ENCODE measurements at places on chromosomes 6 and 20. TPM values are rescaled to one million over a fixed set of nuclear protein-coding genes. Genes with fewer than 3 reads are reported as not detected.

- H3K27me3 ChIP-seq: no peaks in the 10 kb centered on the region
- no peak overlapping the region for H3K4me3 ChIP-seq
- no peak for DNase-seq
- no peaks in the 10 kb centered on the region for H3K36me3 ChIP-seq
- H3K27ac ChIP-seq: no peak overlapping the region
- no peaks in the 10 kb centered on the region for H3K4me1 ChIP-seq
Observed at GRCh38 chr20:59148701-59149493, 14.7 kb upstream of the ZNF831 start.

DNA sequence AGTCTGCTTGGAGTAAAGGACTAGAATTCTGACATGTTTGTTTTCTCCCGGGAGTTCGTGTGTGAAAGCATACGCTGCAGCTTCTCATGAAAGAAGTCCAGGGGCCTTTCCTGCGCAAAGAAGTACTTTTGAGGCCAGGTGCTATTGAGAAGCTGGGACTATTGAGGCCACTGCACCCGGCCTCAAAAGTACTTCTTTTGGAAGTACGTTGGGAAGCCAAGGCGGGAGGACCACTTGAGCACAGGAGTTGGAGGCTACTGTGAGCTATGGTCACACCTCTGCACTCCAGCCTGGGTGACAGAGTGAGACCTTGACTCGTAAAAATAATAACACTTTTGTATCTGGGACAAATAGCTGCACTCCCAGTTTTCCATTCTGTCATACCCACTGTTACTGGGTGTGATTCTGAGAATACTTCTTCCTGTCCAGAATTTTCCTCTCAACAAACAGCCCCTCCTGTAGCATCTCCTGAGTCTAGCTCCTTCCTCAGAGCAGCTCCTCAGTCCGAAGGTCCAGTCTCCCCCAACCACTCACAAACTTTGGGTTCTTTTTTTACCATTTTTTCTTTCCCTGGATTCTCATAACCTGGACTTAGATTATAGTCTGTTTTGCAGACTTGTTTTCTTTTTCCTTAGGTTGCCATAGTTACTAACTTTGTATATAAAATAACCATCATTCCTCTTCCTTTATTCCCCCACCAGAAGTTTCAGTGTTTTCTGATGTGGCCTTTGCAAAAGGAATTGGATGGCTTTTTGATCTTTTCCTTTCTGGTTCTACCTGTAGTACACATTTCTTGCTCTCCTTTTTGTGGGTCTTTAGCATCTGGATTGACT lies 12.7 kb downstream of the STK35 start:
- peaks cover 13% of the 10 kb centered on the region for H3K4me1 ChIP-seq
- no peak overlapping the region for H3K4me3 ChIP-seq
- H3K27me3 ChIP-seq: no peaks in the 10 kb centered on the region
- H3K27ac ChIP-seq: no peak overlapping the region
- DNase-seq: no peak
- peaks cover 16% of the 10 kb centered on the region for H3K36me3 ChIP-seq

Gene SH3BGRL2
- total RNA-seq: 9.7 TPM

- peak; percentile 67 for DNase-seq
- H3K4me1 ChIP-seq: peaks cover 24% of the 10 kb centered on the region
- H3K27me3 ChIP-seq: no peaks in the 10 kb centered on the region
Observed at GRCh38 chr6:130969791-130970491, 93.1 kb downstream of the EPB41L2 start.

DNA sequence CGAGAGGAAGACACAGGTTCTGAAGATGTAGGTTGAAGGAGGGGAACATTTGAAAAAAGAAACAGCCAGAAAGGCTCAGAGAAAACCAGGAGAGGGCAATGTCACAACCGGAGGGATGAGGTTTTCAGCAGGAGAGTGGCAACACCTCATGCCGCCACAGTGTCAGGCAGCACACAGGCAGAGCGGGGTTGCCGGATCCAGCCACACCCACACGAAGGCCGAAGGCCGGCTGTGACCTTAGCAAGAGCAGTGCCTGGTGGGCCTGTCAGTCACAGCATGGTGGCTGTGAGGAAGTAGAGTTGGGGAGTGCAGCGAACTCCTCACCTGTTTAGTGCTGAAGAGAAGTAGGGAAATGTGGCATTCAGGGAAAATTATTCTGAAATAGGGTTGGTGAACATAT lies 14.0 kb downstream of the HDDC2 start:
- H3K36me3 ChIP-seq: peaks cover 21% of the 10 kb centered on the region
- H3K4me3 ChIP-seq: no peak overlapping the region
- no peak for DNase-seq
- no peaks in the 10 kb centered on the region for H3K27me3 ChIP-seq
- H3K4me1 ChIP-seq: no peaks in the 10 kb centered on the region

GRCh38 chr6:836276-836853 lies 143.4 kb upstream of the EXOC2 start:
- no peak overlapping the region for H3K27ac ChIP-seq

Gene DUSP15
- total RNA-seq: not detected

Gene CDS2
- 47.1 TPM for total RNA-seq

DNA sequence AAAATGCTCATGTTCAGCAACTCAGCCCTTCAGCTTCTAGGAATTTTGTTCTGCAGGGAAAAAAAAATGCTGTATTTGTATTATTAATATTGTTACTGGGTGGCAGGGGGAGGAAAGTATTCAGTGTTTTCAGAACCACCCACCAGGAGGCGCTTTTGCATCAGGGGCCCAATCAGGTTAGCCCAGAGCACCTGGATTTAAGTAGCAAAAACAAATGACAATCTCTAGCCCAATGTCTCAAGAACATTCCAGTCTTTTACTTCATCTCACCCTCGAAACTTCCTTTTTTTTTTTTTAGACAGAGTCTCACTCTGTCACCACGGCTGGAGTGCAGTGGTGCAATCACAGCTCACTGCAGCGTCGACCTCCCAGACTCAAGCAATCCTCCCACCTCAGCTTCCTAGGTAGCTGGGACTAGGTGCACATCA lies 635 bp upstream of the C20orf203 start:
- no peaks in the 10 kb centered on the region for H3K4me1 ChIP-seq
- H3K36me3 ChIP-seq: no peaks in the 10 kb centered on the region
- no peak overlapping the region for H3K27ac ChIP-seq
- no peak overlapping the region for H3K4me3 ChIP-seq
- H3K27me3 ChIP-seq: peaks cover 2% of the 10 kb centered on the region
- DNase-seq: peak; percentile 50

- no peak overlapping the region for H3K27ac ChIP-seq
- no peaks in the 10 kb centered on the region for H3K27me3 ChIP-seq
- DNase-seq: no peak
- H3K36me3 ChIP-seq: no peaks in the 10 kb centered on the region
- H3K4me3 ChIP-seq: no peak overlapping the region
Observed at GRCh38 chr6:47722194-47722593, 23.8 kb downstream of the ADGRF4 start.

Gene SYCP2
- total RNA-seq: 0.56 TPM

- H3K27me3 ChIP-seq: no peaks in the 10 kb centered on the region
- no peak overlapping the region for H3K27ac ChIP-seq
- peaks cover 36% of the 10 kb centered on the region for H3K36me3 ChIP-seq
- H3K4me1 ChIP-seq: peaks cover 2% of the 10 kb centered on the region
Observed at GRCh38 chr6:85490516-85491248, 40.8 kb downstream of the NT5E start.

- H3K27ac ChIP-seq: no peak overlapping the region
- H3K36me3 ChIP-seq: no peaks in the 10 kb centered on the region
- no peak overlapping the region for H3K4me3 ChIP-seq
Observed at GRCh38 chr6:17589406-17590096, 10.6 kb upstream of the FAM8A1 start.

Gene SLC17A1
- total RNA-seq: not detected

DNA sequence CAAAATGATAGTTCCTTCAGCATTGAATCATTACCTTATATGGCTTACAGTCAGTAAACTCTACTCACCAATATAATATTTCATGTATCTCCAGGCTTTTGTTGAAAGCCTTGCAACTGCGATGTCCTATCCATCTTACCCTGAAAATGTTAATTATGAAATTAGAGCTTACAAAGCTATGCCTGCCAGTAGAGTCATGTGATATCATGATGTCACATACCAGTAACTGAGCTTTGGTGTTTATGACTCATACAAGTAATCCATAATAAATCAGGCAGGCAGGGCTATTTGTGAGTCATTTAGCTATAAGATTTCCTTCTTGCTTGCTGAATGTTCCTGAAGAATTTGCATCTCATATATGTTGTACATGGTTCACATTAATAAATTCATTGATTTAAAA lies 44.9 kb upstream of the FAM83B start:
- peaks cover 13% of the 10 kb centered on the region for H3K4me1 ChIP-seq
- peak; percentile 93 for DNase-seq
- H3K4me3 ChIP-seq: no peak overlapping the region
- no peaks in the 10 kb centered on the region for H3K27me3 ChIP-seq
- peak overlapping the region; percentile 23 for H3K27ac ChIP-seq

Gene SPATA25
- total RNA-seq: not detected

Gene ADTRP
- total RNA-seq: 0.83 TPM

DNA sequence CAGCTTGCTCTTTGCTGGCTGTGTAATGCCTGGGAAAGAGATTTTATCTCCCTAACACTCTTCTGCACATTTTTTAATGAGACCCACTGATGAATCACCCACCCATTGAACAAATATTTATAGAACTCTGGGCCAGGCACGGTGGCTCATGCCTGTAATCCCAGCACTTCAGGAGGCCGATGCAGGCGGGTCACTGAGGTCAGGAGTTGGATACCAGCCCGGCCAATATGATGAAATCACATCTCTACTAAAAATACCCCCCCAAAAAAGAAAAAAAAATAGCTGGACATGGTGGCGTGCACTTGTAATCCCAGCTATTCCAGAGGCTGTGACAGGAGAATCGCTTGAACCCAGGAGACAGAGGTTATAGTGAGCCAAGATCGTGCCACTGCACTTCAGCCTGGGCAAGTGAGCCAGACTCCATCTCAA lies 82.1 kb upstream of the SIRPA start:
- no peaks in the 10 kb centered on the region for H3K27me3 ChIP-seq
- H3K4me1 ChIP-seq: peaks cover 59% of the 10 kb centered on the region
- peak; percentile 97 for DNase-seq
- H3K4me3 ChIP-seq: no peak overlapping the region
- no peaks in the 10 kb centered on the region for H3K36me3 ChIP-seq

Gene BHLHE23
- not detected for total RNA-seq

Gene BRD2
- total RNA-seq: 99.5 TPM

Gene PSMA7
- total RNA-seq: 487 TPM

DNA sequence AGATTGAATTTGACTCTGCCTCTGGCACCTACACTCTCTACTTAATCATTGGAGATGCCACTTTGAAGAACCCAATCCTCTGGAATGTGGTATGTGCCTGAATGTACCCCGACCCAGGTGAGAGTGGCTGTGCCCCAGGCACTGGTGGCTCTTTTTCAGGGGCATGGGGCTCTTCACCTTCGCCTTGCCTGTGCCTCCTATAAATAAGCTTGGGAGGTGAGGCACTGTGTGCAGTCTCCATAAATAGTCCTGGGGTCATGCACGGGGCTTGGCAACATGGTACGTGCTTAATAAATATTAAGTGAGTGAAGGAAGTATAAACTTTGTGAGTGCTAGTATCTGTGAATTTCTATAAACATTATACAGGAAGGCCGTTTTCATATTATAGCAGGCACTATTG lies 33.0 kb downstream of the GHRH start:
- DNase-seq: no peak
- no peak overlapping the region for H3K27ac ChIP-seq
- peaks cover 70% of the 10 kb centered on the region for H3K36me3 ChIP-seq
- no peak overlapping the region for H3K4me3 ChIP-seq

- H3K4me3 ChIP-seq: no peak overlapping the region
- peak; percentile 43 for DNase-seq
Observed at GRCh38 chr6:45021676-45022075, 306.5 kb upstream of the RUNX2 start.

- no peak overlapping the region for H3K27ac ChIP-seq
- DNase-seq: no peak
- no peaks in the 10 kb centered on the region for H3K27me3 ChIP-seq
- H3K4me3 ChIP-seq: peak overlapping the region; percentile 100
- no peaks in the 10 kb centered on the region for H3K36me3 ChIP-seq
Observed at GRCh38 chr6:167825332-167826229, 1.1 kb upstream of the AFDN start.

DNA sequence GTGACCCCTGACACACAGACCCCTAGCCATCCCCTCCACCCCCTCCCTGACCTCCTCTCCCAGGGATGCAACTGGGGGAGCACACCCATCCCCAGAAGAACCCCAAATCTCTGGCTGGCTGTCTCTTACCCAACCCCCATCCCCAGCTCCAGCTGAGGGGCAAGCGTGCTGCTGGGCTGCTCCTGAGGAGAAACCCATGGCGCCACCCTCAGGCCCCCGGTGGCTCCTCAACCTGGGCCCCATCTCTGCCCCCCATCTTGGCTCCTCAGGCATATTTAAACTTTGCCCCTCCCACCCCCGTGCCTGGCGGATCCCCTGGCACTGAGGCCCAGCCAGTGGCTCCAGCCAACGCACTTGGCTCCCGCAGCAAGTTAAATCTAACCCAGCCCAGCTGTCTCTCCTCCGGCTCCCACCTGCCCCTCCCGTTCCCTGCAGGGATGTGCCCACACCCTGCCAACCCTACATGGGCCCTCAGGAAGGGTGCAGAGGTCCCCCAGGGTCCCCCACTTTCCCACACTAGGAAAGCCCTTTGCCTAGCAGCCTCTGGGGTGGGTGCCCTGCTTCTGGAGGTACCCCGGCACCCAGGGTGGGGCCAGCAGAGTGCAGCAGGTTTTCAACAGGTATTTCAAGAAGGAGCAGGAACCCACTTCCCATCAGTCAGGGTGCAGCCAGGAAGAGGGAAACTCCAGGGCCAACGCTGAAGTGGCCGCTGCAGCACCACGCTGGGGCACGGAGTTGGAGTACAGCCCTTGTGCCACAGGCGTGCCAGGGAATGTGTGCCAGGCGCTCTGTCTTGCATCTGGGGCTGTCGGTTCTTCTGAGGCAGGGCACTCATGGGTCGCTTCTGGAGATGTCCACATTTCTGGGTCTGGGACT lies 5.3 kb upstream of the OSBPL2 start:
- H3K27me3 ChIP-seq: peaks cover 27% of the 10 kb centered on the region
- DNase-seq: no peak
- no peak overlapping the region for H3K4me3 ChIP-seq
- H3K27ac ChIP-seq: no peak overlapping the region

GRCh38 chr20:43829951-43830690 lies 84.5 kb upstream of the TOX2 start:
- no peak overlapping the region for H3K27ac ChIP-seq
- H3K36me3 ChIP-seq: no peaks in the 10 kb centered on the region
- DNase-seq: no peak
- H3K4me3 ChIP-seq: no peak overlapping the region
- H3K27me3 ChIP-seq: peaks cover 40% of the 10 kb centered on the region

- DNase-seq: no peak
- no peaks in the 10 kb centered on the region for H3K27me3 ChIP-seq
- H3K4me1 ChIP-seq: no peaks in the 10 kb centered on the region
- H3K27ac ChIP-seq: no peak overlapping the region
- no peaks in the 10 kb centered on the region for H3K36me3 ChIP-seq
- no peak overlapping the region for H3K4me3 ChIP-seq
Observed at GRCh38 chr6:146581968-146582367, 16.8 kb upstream of the ADGB start.

GRCh38 chr6:489001-489400 lies 97.4 kb downstream of the IRF4 start:
- H3K27ac ChIP-seq: no peak overlapping the region
- no peaks in the 10 kb centered on the region for H3K4me1 ChIP-seq
- H3K27me3 ChIP-seq: no peaks in the 10 kb centered on the region
- peaks cover 20% of the 10 kb centered on the region for H3K36me3 ChIP-seq
- DNase-seq: no peak
- H3K4me3 ChIP-seq: no peak overlapping the region
